ENCODE measurements at places on chromosomes 2 and 18.

DNA sequence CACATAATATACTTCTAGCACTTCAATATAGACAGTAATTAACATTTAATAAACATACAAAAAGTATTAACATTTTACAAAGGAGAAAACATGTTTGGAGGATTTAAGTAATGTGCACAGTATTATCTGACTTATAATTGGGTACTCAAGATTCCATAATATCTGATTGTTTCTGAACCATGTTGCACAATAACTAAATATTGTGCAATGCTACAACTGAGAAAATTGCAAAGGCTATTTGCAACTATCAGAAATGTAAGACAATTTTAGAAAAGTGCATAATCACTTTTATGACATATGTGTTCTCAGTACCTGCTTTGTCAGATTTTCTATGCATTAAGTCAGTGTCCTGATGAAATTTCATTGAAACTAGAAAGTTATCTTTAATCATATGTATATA, 934.6 kb downstream of the SOCS6 start:
- no peak for DNase-seq

- DNase-seq: no peak
These were observed 107.8 kb downstream of the CACNB4 start for GRCh38 chr2:151991010-151991409.

- DNase-seq: no peak
These were observed 182.4 kb downstream of the CELF4 start for GRCh38 chr18:37383036-37383785.

DNA sequence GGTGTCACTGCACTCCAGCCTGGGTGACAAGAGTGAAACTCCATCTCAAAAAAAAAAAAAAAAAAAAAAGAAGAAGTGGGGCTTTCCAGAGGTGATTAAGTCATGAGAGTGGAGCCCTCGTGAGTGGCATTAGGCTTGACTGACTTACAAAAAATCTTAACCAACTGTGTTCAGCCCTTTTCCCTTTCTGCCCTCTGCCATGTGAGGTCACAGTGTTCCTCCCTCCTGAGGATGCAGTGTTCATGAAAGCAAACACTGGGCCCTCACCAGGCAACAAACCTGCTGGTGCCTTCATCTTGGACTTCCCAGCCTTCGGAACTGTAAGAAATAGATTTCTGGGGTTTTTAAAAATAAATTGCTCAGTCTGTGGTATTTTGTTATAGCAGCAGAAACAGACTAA, 37.0 kb upstream of the METTL21A start:
- no peak for DNase-seq

DNA sequence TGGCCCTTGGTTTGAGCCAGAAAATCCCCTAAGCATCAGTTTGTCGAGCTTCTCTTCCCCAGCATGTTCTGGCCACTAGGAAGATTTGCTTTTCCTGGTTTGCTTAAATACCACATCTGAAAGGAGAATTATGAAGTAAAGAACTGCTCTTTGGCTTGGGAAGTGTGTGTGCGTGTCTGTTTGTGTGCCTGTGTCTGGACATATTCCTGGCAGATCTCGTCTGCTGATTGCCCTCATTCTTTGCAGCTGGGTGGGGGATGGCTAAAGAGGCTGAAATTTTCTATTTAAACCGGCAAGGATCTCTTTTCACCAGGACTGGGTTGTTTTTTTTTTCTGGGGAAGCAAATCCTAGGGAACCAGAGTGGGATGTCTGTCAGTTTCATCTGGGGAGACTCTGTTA, 57.3 kb upstream of the MBOAT2 start:
- no peak for DNase-seq

DNA sequence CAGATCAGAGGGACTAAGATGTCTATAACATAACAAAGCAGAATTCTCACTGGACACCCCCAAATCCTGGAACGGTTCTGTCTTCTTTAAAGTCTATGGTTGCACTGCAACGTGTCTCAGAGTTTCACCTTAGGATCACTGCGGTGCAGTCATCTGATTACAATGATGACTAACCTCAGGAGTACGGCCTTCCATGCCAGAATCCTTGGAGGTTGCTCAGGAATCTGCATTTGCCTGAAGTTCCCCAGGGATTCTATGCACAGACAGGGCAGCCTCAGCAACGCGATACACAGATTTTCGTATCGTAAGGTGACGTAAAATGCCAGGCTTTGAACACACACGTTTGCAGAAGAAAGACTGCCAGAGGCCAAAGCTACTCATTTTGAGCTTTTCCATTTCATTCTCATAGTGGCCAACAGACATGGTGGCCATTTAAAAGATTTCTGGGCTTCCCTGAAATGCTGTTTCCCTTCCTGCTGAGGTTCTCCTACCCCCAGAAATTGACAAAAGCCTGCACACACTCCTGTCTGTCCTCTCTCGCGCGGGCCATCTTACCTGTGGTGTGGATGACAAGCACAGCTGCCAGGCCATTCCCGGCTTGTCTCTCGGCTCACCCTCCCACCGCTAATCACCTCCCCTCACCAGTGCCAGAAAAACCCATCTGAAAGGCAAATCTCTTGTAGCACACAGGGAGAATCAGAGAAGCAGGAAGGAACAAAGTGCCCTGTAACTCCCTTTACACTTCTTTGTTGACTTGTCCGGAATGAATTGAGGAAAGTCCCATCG, 148.8 kb downstream of the ACKR3 start:
- no peak for DNase-seq

GRCh38 chr2:171431677-171432167, 2.1 kb downstream of the METTL8 start:
- no peak for DNase-seq

GRCh38 chr18:57859314-57859713, 56.2 kb upstream of the ATP8B1 start:
- no peak for DNase-seq

DNA sequence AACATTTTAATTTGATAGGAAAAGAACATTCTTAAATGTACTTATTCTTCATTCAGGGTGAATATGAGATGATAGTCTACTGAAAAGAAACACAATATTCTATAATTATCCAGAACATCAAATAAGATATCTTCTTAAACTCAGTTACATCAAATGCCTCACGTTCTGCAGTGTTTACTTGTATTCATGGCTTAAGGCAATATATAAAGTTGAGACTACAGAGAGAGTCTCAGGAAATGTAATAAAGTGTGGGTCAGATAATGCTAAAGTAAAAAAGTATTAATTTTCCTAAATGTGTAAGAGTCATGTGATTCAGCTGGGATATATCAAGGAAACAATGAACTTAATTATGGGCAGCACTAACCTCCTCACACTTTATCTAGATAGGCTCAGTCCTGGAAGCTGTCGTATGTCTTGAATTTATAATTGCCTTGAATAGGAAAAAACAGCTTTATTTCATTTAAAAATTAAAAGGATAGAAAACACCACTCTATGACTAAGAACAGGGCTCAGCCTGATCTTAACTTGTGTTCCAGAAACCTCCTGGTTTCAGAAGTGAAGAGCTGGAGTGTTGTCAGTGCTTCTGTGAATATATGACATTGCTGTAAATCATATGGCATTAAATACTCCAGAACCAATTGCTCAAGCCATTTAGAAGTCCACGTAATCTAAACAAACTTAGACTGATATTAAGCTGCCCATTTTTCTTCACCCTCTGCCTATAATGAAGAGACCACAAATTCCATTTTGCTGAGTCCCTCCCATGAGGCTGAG, 240.2 kb downstream of the FSIP2 start:
- peak; percentile 24 for DNase-seq

DNA sequence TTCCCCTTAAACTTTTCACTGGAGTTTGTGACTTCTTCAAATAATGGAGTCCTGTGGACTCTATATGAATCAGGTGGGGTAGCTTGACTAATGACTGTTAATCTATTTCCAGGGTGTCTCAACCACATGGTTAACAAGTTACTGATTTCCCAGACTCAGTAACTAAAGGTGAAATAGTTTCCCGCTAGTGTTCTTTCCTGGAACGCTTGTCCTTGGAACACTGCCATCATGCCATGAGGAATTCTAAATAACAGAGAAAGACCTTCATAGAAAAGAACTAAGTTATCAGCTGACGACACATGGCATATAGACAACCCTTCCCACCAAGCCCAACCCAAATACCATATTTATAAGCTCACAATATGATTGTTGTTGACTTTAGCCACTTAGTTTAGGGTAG, 1027.9 kb upstream of the FAM98A start:
- no peak for DNase-seq

DNA sequence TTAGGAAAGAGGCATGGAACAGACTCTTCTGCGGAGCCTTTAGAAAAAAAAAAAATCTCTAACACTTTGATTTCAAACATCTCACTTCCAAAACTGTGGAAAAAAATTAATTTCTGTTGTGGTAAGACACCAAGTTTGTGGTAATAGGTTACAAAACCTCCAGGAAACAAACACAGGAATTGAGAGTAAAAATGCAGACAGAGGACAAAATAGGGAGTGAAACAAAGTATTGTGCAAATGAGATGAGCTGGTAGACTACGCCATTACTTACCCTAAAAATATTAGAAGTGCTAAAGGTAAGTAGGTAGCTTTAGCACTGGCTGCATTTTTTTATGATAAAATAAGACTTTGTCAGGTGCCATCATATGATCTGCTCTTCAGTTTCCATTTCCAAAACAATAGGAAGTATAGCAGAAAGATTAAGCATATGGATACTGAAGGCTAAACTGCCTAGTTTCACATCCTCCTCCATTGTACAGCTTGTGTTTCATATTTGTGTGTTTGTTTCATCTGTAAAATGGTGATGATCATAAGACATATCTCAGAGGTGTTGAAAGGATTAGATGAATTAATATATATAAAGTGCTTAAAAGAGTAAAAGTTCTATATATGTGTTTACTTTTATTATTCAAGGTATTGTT, 309.2 kb downstream of the NR4A2 start:
- DNase-seq: no peak

GRCh38 chr2:169619946-169620345, 35.8 kb downstream of the PPIG start:
- no peak for DNase-seq

DNA sequence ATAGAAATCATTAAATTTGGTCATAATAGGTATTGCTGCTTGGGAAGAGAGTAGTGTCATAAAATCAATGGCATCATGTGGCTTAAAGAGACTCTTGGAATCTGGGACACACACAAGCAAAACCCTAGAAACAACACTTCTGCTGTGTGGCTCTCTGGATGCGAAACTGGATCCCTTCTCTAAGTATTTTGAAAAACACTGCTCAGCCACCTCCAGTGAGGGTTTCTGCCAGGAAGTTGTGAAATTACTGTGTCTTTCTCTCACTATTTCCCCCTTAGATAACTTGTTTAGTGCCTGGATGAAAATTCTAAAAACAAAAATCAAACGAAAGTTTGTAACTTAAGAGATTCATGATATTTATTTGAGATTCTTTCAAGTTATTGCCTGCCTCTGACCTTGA, 163.8 kb downstream of the RHBDD1 start:
- DNase-seq: no peak

DNA sequence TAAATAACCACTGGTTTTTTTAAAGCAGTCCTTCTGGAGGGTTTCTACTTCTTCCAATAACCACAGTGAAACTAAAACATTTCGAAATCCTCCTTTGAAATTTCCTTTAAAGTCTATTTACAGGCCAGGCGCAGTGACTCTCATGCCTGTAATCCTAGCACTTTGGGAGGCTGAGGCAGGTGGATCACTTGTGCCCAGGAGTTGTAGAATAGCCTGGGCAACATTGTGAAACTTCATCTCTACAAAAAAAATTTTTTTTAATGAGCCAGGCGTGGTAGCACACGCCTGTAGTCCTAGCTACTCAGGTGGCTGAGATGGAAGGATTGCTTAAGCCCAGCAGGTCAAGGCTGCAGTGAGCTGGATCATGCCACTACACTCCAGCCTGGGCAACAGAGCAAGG, 15.2 kb downstream of the KIDINS220 start:
- DNase-seq: no peak

GRCh38 chr18:11985586-11985985, 4.3 kb downstream of the IMPA2 start:
- no peak for DNase-seq

DNA sequence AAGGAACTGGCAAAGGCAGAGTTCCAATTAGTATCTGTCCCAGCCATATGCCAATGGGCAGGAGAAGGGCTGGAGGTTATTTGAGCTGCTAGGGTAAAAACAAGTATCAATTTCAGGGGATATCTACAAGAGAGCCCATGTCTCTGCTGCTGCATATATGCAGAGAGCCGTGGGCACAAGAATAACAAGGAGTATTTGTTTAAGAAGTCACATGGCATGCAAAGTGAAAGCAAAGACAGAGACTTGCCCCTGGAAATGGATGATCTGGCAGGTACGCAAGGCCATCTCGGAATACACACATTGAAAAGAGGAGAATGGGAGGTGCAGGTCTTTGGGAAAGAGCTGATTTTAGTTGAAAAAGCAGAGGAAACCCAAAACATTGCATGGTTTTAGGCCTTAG, 170.6 kb downstream of the EVA1A start:
- DNase-seq: no peak

DNA sequence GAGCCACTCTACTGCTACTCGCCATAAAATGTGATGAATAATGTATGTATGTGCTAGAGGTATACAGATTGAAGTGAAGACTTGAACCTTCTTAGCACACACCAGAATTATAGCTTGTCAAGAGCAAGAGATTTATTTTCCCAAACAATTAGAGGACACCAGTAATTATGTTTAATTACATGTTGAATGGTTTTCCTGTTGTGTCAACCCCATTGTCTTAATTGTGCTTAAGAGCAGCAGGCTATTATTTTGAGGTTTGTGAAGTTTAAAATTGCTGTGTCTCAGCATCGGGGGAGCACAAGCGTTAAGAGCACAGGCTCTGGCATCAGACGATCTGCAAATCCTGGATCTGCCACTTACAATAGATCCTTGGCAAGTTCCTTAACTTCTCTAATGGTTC, 29.0 kb downstream of the KIF5C start:
- DNase-seq: no peak

- no peak for DNase-seq
These were observed 73.6 kb downstream of the TEX51 start for GRCh38 chr2:126972279-126972626.
